Activated CD4-positive, alpha-beta memory T cell treated with anti-CD3 and anti-CD28 coated beads, Interleukin-2, amount 10 ng/mL, durations not matched to agents 7 days and 5 days (primary cell): ENCODE measurements at places on chromosomes 11 and 22. TPM values are rescaled to one million over a fixed set of nuclear protein-coding genes. Genes with fewer than 3 reads are reported as not detected.

Gene MS4A6E
- not detected for total RNA-seq

Gene NXPE4
- not detected for total RNA-seq

Gene ELMOD1
- total RNA-seq: not detected

Gene LRRC74B
- not detected for total RNA-seq

Gene OTOG
- total RNA-seq: not detected

Gene NAALADL1
- 13.6 TPM for total RNA-seq

Gene SART1
- total RNA-seq: 59.5 TPM

Gene ACR
- total RNA-seq: not detected

Gene PGR
- total RNA-seq: not detected

Gene SCGB1D2
- not detected for total RNA-seq

Gene CAPRIN1
- total RNA-seq: 191 TPM

Gene FGF3
- not detected for total RNA-seq

Gene UBQLN3
- not detected for total RNA-seq

Gene RAC2
- total RNA-seq: 984 TPM

Gene APOA4
- not detected for total RNA-seq

Gene AIFM3
- 0.58 TPM for total RNA-seq

Gene KRTAP5-1
- not detected for total RNA-seq

Gene ANO1
- total RNA-seq: not detected

Gene TMEM25
- 6.4 TPM for total RNA-seq

Gene GDPD4
- not detected for total RNA-seq

Gene SEPTIN3
- 2.8 TPM for total RNA-seq

Gene MAJIN
- total RNA-seq: 0.15 TPM

Gene PVALB
- not detected for total RNA-seq

Gene PKNOX2
- total RNA-seq: not detected

Gene NCR3LG1
- 0.15 TPM for total RNA-seq

Gene SLC37A2
- 2.2 TPM for total RNA-seq

Gene OR8I2
- total RNA-seq: not detected

Gene PKDREJ
- total RNA-seq: not detected

Gene SEC14L6
- not detected for total RNA-seq

Gene XKR3
- not detected for total RNA-seq

Gene SHANK2
- total RNA-seq: not detected

Gene TEAD1
- total RNA-seq: 0.98 TPM

Gene OR8A1
- not detected for total RNA-seq

Gene TP53I11
- total RNA-seq: 0.81 TPM

Gene TREH
- not detected for total RNA-seq

Gene NEFH
- total RNA-seq: 2.7 TPM

Gene OR5B3
- not detected for total RNA-seq

Gene RNF121
- total RNA-seq: 28.1 TPM

Gene LMO2
- total RNA-seq: not detected
